A549 treated with Mapracorat at 1 μM for 4 hours (cell line): ENCODE measurements at places on chromosomes 7 and 10. TPM values are rescaled to one million over a fixed set of nuclear protein-coding genes. Genes with fewer than 3 reads are reported as not detected.

DPP6 gene
- total RNA-seq = not detected in 5 replicates

VPS41 gene
- total RNA-seq = 17.9 to 28.0 TPM (median 25.6 TPM) in 5 replicates

RBM28 gene
- 49.9 to 57.3 TPM (median 55.4 TPM) in 5 replicates for total RNA-seq

ACTR1A gene
- total RNA-seq = 82.6 to 93.3 TPM (median 92.4 TPM) in 5 replicates

TBX20 gene
- 1.5 to 2.5 TPM (median 2.3 TPM) in 5 replicates for total RNA-seq

LRRC18 gene
- not detected in 5 replicates for total RNA-seq

STK31 gene
- total RNA-seq = 0.46 to 1.3 TPM (median 0.71 TPM) in 5 replicates

AKR1C8 gene
- total RNA-seq = 0.14 to 0.27 TPM in 2 of 5 replicates, not detected in the others

MYH16 gene
- total RNA-seq = 0.23 to 0.57 TPM (median 0.36 TPM) in 5 replicates

NODAL gene
- total RNA-seq = not detected in 5 replicates

TAF6 gene
- total RNA-seq = 56.8 to 66.8 TPM (median 63.6 TPM) in 5 replicates

AQP1 gene
- 0.34 to 0.72 TPM (median 0.66 TPM) in 5 replicates for total RNA-seq

PRLHR gene
- total RNA-seq = not detected in 5 replicates
